Activated CD8-positive, alpha-beta memory T cell treated with anti-CD3 and anti-CD28 coated beads for 4 hours (primary cell): ENCODE measurements at places on chromosomes 4 and X.

- peak; percentile 44 for DNase-seq
These were observed 37.8 kb upstream of the SLC9A7 start for GRCh38 chrX:46796574-46797191.

- no peak for DNase-seq
These were observed 598 bp downstream of the MAOB start for GRCh38 chrX:43881410-43882293.

DNA sequence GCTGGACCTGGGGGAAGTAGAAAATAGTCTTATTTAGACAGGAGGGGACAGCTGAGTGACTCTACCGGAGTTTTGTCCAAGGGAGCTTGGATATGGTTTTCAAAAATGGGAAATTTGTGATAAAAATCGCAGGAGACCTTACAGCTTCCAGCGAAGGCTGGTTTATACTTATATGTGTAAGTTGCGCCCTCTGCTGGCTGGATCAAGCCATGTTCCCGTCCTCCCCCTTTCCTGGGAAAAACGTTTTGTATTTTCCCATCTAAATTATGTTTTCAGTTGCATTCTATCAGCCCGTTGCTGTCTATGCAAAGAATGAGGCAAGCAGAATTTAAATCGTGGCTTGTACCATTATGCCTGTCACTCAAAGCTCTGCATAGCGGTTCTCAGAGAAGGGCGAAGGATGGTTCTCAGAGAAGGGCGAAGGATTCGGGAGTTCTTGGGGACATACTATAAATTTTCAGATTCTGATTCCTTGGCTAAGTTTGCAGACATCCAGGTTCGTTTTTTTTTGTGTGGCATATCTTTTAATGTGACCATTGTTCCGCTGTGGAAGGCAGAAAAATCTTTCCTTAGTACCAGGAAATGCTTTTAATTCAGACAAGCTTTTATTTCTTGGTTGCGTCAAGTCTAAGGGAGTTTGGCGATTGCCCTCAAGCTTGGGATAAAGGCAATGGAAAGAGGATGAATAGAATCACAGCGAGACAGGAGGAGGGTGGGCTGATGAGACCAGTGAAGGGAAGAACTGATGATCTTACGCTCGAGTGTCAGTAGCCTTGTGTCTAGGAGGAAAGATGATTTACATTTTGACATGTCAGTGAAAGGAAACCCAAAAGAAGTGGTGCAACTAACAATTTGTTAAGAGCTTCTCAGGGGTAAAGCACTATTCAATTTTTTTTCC is 128.5 kb upstream of the ARX start:
- DNase-seq = no peak

DNA sequence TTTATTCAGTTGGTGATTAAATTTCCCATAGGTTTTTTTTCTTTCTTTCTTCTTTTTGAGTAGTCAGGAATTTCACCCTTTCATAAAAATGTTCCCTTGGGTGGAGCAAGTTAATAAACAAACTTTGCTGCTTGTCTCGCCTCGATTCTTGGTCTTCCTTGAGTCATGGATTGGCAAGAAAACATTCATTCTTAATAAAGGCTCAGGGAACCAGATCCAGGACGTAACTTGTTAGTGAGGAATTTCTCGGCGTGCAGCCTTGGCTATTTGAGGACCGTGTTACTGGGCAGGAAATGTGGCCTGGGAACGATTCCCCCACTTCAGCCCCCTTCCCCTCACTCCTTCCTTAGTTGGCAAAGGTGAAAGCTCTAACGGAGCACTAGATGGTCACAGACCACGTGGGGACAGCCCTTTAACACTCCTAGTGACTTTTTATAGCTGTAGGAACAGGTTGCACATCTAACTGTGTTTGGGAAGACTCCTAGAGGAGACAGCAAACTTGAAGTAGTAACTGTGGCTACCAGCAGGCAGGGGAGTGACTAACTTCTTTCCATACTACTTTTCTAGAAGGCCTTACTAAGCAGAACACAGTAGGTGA is 106.8 kb downstream of the UCHL1 start:
- DNase-seq = no peak

- DNase-seq = no peak
These were observed 8.1 kb downstream of the HGFAC start for GRCh38 chr4:3449574-3450534.

- peak; percentile 7 for DNase-seq
These were observed at the start of gene ODAPH for GRCh38 chr4:75555294-75556164. TSS of gene ODAPH (plus strand) at chr4:75556066. CDS start at chr4:75556083, 17 bp downstream.

GRCh38 chrX:70808942-70809940 is 99.3 kb downstream of the TEX11 start:
- no peak for DNase-seq

DNA sequence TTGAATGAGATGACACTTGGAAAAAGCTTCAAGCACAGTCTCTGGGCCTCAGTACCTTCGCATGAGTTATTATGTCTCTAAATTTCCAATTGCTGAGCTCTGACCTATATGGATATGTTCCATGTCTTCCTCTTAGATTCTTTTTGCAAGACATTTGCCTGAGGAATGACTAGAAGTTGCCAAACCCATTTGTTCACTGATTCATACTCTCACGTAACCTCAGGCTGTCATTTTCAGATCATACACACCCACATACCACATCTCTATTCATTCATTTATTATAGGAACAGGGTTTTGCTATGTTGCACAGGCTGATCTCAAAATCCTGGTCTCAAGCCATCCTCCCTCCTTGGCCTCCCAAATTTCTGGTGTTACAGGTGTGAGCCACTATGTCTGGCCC is 2137.1 kb upstream of the TENM3 start:
- no peak for DNase-seq

DNA sequence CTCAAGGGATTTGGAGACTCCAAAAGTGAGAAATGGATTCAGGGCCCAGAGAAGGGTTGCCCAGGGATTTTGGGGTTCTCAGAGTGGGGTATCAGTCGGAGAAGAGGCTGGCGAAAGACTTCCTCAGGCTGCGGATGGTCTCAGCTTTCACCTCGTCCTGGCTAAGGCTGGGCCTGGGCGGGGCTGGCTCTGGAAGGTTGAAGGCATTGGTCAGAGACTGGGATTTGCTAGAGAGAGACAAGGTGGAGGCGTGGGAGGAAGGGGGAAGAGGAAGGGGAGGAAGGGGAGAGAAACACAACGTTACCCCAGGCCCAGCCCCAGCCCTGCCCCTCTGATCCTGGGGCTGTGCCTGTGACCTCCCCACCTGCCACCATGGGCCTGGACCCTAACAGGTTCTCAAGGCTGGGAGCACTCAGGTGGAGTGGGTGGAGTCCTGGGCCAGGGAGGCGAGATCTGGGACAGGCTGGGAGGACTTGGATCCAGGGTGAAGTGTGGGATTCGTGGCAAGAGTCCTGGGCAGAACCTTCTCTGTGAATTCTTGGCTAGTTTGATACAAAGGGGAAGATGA is 9.4 kb upstream of the TIMP1 start:
- DNase-seq = no peak

- no peak for DNase-seq
These were observed 104.8 kb upstream of the CASK start for GRCh38 chrX:42028109-42028508.

DNA sequence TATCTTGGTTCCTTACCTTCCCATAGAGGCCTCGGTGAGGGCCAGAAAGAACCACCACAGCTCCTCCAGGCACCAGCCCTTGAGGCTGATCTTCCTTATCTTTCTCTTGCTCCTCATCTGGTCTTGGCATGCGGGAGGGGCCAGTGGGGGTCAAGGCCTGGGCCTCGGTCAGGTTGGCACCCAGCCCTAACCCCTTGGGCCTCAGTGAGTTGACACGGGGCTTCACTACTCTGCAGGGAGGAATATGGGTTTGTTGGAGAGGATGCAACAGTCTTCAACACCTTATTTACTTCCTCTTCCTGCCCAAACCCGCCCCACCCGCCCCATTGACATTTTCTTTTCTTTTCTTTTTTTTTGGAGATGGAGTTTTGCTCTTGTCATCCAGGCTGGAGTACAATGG is 6.0 kb downstream of the GPKOW start:
- DNase-seq = no peak

DNA sequence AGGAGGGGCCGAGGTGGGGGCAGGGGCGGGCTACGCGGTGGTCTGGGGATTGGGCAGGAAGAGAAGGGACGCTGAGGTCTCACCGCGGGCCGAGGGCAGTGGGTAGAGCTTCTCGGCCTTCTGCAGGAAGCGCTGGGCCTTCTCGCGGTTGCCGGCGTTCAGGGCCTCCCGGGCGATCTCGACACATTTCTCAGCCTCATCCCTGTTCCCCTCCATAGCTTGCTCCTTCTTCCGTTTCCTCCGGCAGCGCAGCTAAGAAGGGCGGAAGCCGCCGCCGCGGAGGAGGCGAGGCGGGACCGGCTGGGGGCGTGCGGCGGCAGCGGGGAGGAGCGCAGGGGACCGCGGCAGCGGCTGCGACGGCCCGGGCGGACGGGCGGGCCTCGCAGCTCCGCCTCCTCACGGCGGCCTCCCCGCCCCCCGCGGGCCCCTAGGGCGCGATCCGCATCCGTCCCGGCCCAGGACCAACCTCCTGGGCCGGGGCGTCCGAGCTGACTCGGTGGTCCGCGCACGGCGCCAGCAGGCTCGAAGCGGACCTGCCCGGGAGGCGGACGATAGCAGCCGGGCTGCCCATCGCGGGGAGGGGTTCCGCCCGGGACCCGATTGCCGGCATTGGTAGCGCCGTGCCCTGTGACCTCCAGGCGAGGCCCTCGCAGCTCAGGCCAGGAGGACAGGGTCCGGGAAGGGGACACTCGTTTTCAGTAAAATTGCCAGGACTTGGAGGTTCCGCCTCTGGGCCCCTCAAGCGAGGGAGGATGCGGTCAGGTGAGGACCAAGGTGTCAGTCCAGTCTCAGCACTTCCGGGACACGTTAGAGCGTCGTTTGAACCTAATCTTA is at the start of gene DNAJB14:
DNAJB14 (minus strand) TSS at position 263 of the 834 bp plus-strand sequence; CDS start at position 216, 47 bp downstream.
- peak; percentile 56 for DNase-seq

- DNase-seq = no peak
These were observed 26.8 kb downstream of the DOCK11 start for GRCh38 chrX:118522230-118522926.

- DNase-seq = no peak
These were observed 503 bp upstream of the PDE5A start for GRCh38 chr4:119629142-119629471.

- DNase-seq = no peak
These were observed 225.9 kb downstream of the NR3C2 start for GRCh38 chr4:148216321-148216720.

GRCh38 chrX:136353526-136354093 is 52.8 kb downstream of the ADGRG4 start:
- no peak for DNase-seq

GRCh38 chrX:56762220-56762619 is 33.2 kb downstream of the NBDY start:
- no peak for DNase-seq

GRCh38 chr4:126123611-126124325 is 809.0 kb downstream of the FAT4 start:
- no peak for DNase-seq

DNA sequence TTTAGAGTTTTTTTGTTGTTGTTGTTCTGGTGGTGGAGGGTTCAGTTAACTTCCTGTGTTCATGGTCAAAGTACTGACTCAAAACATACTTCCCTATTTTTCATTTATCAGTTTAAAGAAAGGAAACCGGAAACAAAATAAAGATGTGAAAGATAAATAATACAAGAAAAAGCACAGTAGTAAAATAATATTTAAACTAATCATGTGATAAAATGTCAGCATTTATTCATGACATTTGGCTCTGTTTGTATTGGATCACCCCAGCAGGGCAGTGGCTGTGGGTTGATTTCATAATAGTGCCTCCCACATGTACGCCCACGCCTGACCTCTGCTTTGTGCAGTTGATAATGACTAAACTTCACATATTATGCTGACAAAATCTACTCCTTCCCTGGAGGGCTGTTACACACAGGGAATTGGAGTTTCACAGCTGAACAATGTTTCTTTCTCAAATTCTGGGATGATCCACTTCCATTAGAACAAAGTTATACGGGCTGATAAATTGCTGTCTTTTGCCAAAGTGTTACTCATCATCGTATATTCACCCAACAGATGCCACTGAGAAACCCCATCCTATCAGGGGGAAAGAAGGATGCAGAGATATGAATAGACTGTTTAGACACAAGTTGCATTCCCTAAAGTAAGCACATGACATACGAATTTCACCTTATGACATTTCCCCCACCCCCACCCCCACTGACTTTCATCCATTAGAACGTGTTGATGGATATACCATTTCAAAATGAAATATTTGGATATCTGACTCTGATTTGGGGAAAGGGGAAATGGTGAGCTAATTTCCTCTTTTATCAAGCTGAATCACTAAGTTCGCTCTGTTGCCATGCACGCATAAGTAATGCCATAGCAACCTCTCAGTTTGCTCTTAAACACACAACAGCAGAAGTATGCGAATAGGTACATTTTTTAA is 48.3 kb downstream of the AMELX start:
- no peak for DNase-seq

- no peak for DNase-seq
These were observed 208.2 kb downstream of the PARM1 start for GRCh38 chr4:75141162-75141561.

DNA sequence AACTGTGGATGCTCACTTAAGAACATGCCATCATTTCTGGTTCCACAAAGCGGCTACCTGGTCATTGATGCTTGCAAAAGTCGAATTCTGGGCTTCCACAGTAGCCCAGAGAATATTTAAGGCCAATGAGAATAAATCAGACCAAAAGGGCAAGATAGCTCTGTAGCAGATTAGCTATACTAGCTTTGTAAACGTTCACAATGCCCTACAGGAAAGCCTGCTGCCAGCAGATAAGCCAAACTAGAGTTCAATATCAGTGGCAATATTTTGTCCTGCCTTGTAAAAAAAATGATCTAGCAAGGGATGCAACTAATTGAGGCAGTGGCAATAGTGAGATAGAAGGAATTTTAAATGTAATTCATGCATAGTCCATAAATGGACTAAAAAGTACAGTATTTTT is 387.7 kb upstream of the TEX13C start:
- no peak for DNase-seq

GRCh38 chrX:153939573-153939972 is 4.7 kb upstream of the NAA10 start:
- DNase-seq = no peak

DNA sequence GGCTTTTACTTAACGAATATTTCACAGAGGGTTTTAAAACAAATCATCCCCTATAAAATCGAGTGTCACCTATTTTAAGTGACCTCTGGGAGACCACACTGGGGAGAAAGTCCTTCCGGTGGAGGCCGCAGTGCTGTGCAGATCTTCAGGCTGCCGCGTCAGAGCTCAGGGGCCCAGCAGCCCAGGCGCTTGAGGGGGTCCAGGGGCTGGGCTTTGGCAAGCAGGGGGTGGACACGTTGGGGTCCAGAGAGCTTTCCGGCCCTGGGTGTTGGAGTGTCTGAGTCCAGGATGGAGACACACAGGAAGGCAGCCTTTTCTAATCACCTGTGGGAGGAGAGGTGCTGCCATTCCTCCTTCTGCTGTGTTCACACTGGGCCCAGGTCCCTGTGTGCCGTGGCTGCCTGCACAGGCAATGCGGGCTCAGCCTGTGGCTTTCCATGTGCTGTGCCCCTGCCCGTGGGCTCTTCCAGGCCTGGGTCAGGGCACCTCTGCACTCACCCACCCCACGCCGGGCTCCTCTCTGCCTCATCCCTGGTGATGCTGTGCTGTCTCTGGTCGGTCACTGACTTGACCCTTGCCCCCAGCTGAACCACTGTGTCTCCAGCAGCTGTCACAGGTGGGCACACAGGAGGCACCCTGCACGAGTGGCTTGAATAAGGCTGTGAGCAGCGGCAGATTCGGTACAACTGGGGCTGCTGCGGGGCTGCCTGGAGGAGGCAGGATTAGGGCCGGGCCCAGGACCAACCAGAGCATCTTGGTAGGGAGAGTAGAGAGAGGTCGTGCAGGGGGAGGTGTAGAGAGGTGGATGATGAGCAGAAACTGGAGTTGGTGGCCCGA is 10.0 kb downstream of the HTRA3 start:
- DNase-seq = no peak
